ENCODE measurements at places on chromosomes 7 and 10. TPM values are rescaled to one million over a fixed set of nuclear protein-coding genes. Genes with fewer than 3 reads are reported as not detected.

HOXA11 gene
- 0.03 TPM for polyA plus RNA-seq

SLC13A1 gene
- polyA plus RNA-seq, result not detected

FASTK gene
- polyA plus RNA-seq, result 33.8 TPM

OR2A42 gene
- 0.02 TPM for polyA plus RNA-seq

EPHB6 gene
- polyA plus RNA-seq, result 1.1 TPM

VWDE gene
- polyA plus RNA-seq, result 0.07 TPM

ARHGEF35 gene
- polyA plus RNA-seq, result 1.9 TPM

SEC61G gene
- 514 TPM for polyA plus RNA-seq

GRCh38 chr7:159094023-159094740, 50.5 kb downstream of the VIPR2 start:
- DNase-seq, result no peak

- peak; percentile 54 for DNase-seq
Measured at GRCh38 chr7:17063045-17063383, 181.2 kb upstream of the AGR3 start.

GRCh38 chr7:113404245-113404644, 285.9 kb upstream of the SMIM30 start:
- no peak for DNase-seq

GRCh38 chr7:68691261-68692216, 906.7 kb upstream of the AUTS2 start:
- peak; percentile 97 for DNase-seq

- peak; percentile 24 for DNase-seq
Measured at GRCh38 chr7:120877701-120878100, 19.8 kb upstream of the TSPAN12 start.

GRCh38 chr7:114889646-114890285, 32.1 kb upstream of the MDFIC start:
- DNase-seq, result peak; percentile 96

GRCh38 chr7:24129597-24129996, 154.4 kb upstream of the NPY start:
- DNase-seq, result peak; percentile 89

- no peak for DNase-seq
Measured at GRCh38 chr7:42910306-42910705, 1.6 kb downstream of the C7orf25 start.

DNA sequence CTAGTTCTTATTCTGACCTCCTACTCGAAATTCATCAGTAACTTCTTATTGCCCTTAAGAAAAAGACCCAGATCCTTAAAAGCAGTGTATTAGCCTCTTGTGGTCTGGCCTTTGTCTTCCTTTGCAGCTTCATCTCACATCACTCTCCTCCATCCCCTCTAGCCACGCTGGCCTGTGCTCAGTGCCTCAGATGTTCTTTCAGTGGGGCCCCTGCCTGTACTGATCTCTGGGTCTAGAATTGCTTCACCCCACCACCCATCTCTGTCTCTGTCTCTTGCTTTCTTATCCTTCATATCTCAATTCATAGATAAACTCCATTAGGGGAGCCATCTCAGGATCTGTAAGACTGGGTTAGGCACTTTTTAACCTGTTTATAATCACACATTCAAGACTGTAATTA, 1178.5 kb upstream of the C7orf33 start:
- no peak for DNase-seq

DNA sequence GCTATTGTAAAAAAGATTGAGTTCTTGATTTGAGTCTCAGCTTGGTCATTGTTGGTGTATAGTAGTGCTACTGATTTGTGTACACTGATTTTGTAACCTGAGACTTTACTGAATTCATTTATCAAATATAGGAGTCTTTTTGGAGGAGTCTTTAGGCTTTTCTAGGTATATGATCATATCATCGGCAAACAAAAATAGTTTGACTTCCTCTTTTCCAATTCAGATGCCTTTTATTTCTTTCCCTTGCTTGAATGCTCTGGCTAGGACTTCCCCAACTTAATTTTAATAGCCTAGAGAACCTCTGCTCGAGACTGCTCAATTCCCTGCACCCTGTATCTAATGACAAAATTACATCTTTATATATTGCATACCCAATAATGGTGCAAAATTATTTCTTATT, 154.4 kb downstream of the CCDC7 start:
- DNase-seq, result no peak

DNA sequence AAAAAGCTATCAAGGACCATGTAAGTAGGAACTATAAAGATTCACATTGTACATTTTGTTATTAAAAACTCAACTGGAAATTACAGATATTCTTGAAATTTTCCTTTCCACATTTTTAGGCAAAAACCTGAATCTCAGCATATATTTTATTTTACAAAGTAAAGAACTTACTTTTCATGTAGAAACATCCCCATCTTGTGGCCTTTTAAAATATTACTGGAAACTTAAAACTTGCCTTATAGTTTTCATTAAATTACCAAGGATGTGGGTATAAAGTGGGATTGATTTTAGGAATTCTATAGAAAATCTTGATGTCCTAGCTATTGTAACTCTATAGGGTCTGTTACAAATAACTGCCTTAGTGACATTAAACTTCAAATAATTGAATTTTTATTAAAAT, 10.6 kb downstream of the DBF4 start:
- DNase-seq, result peak; percentile 75

DNA sequence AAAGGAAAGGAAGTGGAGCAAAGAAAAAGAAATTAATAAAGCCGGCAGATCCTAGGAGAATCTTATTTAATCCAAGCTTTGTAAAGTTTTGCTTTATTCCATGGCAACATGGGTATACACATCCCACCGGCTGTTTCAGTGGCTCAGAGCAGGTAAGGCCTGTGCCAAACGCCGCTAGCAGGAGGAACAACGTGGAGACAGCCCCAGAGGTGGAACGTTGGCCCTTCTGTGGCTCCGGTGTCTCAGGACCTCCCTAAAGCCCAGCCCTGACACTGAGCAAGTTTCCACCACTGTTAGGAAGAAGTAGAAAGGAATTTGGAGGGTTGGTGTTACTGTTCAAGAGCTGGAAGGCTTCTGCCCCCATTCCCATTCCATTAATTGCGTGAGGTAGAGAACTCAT, 52.0 kb downstream of the EGFR start:
- DNase-seq, result no peak
